ENCODE measurements at places on chromosomes 2 and 18.
A peak's percentile ranks its signal among the peaks of the same experiment; 100 is the strongest.

DNA sequence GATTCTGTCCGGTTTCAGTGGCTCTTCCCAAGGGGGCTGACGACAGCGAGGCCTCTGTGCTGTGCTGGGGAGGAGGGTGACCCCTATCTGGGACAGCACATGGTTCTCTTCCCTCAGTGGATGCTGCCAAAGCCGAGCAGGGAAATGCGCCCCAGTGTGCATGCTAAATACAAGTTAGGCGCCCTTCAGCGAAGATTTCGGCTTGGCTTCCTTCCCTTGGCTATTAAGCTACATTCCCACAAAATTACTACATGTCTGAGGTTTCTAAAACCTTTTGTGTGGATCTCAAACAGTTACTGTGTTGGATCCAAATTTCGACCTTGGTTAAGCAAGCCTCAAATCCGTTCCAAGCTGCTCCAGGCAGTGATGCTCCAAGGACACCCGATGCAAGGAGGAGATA, 440.3 kb downstream of the NRXN1 start:
- DNase-seq: no peak

GRCh38 chr2:10990561-10991111, 78.9 kb downstream of the KCNF1 start:
- no peak for DNase-seq

DNA sequence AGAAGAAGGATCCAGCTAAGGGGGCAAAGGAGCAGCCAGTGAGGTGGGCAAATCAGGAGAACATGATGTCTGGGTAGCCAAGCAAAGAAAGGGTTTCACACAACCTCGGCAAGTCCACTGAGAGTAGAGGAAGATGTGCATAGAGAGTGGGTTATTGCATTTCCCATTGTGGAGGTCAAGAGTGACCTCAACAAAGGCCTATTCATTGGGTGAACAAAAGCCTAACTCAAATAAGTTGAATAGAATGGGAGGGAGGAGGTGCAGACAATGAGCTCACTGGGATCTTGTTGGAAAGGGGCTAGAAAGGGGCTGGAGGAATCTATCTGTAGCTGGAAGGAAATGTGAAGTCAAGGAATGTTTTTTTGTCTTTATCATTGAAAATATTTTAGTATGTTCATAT, 14.0 kb upstream of the PDCL3 start:
- no peak for DNase-seq

DNA sequence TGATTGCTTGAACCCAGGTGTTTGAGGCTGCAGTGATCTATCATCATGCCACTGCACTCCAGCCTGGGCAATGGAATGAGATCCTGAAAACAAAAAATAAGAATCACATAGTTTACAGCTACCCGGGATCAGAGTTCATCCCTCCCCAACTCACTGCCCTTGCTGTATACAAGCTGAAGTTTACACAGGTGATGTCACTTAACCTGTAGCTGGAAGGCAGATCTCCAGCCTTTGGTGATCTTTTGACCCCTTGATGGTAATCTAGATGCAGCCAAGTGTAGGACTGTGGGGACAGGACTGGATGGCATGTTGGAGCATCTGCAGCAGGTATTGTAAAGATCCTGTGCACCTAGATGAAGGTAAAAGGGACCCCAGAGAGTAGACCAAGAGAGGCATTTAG, 66.7 kb upstream of the SLC14A2 start:
- DNase-seq: no peak

DNA sequence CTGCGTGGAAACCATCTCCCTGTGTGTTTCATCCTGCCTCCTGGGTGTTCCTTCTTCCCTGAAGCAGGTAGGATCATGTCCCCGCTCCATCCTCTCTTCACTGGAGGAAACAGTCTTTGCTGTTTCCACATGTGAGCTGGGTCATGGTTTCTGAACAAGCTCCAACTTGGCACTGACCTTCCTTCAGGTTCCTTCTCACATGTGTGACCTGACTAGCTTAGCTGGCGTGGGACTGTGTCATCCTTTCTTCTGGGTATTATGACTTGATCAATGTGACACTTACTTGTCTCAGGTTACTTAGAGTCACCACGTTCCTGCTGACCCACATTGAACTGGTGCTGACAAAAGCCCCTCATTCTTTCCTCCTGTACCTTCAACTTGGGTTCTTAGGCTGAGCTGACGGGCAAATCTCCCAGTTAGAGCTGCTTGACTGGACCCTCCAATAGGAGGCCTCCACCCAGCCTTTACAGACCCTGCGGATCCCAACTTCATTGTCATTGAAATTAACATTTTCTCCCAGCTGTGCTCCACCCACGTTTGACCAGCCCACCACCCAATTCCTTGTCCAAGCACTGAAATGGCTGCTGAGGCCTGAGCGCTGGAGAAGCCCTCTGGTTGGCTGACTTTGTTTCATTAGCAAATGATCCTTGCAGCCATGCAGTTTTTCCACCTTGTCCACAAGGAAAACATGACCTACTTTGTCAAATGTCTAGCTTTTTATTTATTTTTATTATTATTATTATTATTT, 128.1 kb downstream of the DDX1 start:
- no peak for DNase-seq

- no peak for DNase-seq
Measured at GRCh38 chr2:127125821-127126220, 18.9 kb upstream of the BIN1 start.

- no peak for DNase-seq
Measured at GRCh38 chr2:158668001-158668765, 126.9 kb upstream of the DAPL1 start.

- DNase-seq: peak; percentile 71
Measured at GRCh38 chr2:69816923-69817542, 12.4 kb upstream of the GMCL1 start.
